ENCODE measurements at places on chromosomes 7 and 10.

GRCh38 chr10:72277340-72277995 is 3.7 kb downstream of the DDIT4 start:
- DNase-seq: no peak

DNA sequence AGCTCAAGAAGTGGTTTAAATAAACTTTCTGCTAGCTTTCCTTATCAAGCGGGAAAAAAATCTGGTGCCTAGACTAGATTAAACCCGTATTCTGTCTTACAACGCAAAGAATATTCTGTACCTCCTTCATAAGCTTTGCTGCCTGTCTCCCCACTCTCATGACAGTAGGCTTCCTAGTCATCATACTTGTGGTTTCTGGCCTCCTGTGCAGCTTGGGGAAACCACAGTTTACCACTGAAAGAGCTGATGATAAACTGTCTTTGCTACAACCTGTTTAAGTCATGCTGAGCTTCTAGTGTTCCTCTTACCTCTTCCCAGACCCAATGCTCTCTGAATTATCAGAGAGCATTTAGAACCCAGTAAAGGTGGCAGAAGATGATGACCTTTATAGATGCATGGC is 55.0 kb downstream of the PODXL start:
- DNase-seq: no peak

DNA sequence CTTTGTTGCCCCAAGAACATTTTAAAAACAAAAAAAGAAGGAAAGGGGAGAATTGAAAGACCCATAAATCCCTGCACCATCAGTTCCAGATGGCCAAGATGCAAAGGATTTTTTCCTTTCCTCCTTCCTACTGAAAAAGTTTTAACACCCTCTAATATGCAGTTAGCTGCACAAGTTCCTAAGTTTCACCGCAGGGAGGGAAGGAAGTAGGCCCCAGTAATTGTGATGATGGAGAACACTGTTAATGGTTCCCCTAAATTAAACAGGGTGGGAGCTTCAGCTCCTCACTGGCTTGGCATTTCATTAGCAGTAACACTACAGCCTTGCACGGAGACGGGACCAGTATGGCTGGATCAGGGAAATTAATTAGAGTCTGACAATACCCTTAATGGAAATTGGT is 63.7 kb upstream of the PPIF start:
- DNase-seq: no peak

DNA sequence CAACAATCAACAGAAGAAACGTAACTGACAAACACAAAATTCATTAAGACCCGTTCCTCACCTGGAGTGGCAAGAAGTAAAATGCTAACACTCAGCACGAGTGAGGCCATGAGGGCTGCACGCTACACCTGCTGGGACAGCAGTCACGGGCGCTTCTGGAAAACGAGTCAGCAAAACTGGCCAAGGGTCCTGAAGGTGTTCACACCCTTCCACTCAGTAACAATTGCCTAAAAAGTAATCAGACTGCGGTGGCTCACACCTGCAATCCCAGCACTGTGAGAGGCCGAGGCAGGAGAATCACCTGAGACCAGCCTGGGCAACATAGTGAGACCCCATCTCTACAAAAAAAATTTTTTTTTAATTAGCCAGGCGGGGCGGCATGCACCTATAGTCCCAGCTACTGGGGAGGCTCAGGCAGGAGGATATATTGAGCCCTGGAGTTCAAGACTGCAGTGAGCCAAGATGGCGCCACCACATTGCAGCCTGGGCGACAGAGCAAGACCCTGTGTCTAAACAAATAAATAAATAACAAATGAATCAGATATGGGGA is 199.1 kb downstream of the MAD1L1 start:
- no peak for DNase-seq

DNA sequence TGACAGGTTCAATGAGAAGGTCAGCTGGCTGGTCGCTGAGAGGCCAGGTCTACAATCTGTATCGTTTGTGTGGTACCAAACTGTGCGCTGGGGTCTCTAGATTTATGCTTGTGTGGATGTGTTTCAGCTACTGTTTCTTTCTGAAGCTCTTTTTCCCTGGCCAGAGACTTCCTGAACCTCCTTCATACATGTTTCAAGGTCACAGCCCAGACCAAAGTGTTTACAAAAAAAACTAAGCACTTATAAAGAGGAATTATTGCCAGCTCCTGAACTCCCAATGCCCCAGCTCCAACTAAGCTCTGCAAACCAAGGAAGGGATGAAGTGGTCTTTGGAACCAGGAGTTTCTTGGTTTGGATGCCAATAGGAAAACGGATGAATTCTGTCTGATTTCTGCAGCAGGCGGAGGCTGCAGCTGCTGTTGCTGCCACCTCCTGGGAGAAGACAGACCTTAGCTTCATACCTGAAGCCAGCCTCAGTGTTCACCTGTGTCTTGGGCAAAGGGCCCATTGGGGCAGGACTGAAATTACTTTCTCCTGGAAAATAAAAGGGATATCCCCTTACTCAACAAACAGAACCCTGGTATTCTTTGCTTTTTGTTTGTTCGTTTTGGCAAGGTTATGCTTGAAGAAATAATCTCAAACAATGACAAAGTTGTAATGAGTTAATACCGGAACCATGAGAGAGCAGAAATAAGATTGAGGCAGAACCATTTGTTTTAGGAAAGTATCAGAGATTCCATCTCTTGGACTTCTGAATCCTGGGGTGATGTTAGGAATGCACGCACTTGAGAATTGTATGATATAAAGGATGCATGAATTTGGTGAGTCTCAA is 24.6 kb upstream of the MKLN1 start:
- DNase-seq: no peak

GRCh38 chr10:49600781-49601400 is 9.2 kb upstream of the SLC18A3 start:
- DNase-seq: no peak

DNA sequence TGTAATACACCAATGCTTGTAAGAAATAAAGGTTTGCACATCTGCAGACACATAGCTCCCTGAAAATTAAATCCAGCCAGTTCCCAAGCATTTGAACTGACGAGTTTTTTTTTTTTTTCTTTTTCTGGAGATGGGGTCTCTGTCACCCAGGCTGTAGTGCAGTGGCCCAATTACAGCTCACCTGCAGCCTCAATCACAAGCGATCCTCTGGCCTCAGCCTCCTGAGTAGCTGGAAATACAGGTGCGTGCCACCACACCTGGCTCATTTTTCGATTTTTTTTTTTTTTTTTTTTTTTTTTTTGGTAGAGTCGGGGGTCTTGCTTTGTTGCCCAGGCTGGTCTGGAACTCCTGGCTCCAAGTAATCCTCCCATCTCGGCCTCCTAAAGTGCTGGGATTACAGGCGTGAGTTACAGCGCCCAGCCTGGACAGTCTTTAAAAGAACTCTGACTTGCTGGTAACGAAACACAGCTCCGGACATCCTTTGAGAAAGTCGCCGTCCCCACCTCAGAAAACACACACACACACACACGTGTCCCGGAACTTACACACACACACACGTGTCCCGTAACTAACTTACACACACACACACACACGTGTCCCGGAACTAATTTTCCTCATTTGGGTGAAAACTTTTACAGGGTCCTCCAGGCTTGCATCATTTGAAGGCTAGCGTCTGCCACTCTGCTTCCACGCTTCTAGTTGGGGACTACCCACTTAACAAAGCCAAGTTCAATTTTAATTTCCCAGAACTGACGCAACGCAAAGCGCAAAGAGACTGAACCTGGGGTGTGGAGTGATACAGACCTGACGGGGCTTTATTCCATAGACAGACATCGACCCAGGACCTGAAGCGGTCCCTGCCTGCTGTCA is 18.6 kb downstream of the OCM2 start:
- no peak for DNase-seq

DNA sequence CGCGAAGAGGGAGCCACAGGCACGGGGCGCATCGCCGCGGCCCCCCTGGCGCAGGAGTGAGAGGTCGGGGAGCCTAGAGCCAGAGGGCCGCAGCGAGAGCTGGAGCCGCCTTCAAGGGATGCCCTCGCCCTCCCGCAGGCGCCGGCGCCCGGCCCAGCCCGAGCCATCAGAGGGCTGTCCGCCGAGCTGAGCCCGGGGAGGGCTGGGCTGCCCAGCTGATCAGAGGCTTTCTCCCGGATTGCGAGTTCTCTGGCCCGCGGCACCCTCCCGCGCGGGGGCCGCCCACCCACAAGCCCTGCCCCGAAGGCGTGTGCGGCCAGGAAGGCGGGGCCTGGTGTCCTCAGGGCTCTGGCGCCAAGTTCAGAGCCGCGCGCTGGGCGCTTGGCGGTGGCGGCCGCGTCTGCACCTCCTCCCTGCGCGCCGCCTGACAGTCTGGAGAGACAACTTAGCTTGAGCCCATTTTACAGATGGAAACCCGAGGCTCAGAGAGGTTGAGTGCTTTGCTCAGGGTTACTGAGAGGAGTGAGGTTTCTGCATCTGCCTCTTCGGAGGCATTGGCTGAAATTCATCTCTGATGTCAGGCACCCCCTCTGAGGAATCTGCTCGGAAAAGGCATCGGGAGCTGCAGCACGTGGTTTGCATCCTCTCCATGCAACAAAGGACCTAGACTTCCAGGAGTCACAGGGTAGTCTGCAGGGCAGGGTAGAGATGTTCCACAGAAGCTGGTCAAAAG is 3.8 kb upstream of the ANTXRL start:
- peak; percentile 78 for DNase-seq

DNA sequence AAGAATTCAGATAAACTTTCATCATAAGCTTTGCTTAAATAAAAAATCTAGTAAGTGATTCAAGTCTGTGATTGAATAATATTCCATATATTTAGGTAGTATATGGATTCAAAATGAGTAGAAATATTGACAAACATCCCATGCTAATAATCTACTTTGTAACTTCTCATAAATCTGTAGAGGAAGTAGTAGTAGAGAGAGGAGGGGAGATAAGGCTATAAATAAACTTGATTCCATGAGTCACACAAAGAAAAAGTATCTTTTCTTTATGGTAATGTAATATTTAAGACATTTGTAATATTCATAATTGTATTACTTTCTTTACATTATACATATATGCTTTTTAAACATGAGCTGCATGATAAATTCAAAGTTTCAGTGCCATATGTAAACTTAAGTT is 25.6 kb upstream of the CD36 start:
- no peak for DNase-seq

DNA sequence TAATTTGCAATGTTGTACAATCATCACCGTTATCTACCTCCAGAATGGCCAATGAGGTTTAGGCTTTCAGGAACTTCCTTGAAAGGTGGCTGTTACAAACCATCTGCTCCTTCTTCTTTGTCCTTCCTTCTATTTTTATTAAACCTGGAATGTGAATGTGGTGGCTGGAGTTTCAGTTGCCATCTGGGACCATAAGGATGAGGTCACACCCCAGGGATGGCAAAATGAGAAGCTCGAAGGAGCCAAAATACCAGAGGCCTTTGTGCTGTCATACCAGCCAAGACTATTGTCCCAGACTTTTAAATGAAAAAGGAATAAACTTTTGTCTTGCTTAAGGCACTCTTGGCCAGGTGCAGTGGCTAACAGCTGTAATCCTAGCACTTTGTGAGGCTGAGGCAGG is 30.9 kb upstream of the LMTK2 start:
- DNase-seq: no peak

DNA sequence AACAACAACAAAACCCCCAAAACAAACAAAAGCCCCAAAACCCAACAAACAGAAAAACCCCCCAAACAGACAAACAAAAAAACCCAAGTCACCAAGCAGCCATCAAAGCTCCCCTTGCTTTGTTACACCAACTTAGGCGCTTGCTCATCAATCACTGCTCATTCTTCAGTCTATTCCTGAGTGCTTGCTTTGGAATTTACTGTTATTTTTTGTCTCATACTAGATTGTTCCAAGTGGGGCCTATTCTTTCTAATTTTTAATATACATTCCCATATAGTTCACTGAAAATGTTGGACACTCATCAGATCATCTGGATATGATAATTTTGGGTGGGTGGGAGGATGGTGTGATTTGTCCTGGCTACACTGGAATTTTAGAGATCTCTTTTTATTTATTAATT is 126.0 kb upstream of the JCAD start:
- DNase-seq: no peak

DNA sequence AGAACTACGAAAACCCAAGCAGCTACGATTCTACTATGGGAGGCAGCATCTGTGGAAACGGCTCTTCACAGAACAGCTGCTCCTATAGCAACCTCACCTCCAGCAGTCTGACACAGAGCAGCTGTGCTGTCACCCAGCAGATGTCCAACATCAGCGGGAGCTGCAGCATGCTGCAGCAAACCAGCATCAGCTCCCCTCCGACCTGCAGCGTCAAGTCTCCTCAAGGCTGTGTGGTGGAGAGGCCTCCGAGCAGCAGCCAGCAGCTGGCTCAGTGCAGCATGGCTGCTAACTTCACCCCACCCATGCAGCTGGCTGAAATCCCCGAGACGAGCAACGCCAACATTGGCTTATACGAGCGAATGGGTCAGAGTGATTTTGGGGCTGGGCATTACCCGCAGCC is 81.6 kb upstream of the SAMD8 start:
- DNase-seq: peak; percentile 64

- DNase-seq: no peak
Measured at GRCh38 chr10:127267442-127267841, 71.1 kb upstream of the INSYN2A start.

DNA sequence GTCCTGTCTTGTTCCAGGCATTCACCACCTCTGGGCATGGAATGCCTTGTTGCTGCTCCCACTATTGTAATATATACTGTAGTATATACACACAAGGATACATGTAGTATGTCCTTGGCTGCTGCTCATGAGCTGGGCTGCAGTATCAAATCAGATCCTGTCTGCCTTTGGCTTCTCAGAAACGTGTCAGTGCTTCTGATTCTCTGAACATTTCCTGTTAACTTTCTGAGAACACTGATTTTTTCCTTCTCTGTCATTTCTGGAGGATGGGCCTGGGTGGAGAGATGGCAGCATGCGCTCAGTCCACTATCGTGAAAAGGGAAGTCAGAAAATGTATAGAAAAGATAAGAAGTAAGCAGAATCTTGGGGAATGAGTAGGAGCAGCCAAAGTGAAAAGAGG is 12.2 kb downstream of the SFTPA2 start:
- no peak for DNase-seq

DNA sequence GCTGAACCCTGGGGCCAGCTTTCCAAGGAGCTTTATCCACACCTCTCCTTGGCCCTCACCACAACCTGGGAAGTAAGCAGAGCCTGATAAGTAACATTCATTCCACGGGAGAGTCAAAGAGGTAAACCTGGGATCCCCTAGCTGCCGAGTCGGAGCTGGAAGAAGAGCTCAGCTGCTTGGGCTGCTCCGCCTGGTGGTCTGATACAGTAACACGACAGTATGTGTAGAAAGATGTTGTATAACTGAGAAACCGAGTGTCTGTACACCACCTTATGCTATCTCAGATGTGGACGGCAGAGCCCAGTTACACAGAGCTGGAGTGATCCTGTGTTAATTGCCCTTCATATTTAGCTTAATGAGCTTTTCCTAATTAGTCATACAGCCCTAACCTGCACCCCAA is 151.3 kb upstream of the KMT2E start:
- DNase-seq: no peak

DNA sequence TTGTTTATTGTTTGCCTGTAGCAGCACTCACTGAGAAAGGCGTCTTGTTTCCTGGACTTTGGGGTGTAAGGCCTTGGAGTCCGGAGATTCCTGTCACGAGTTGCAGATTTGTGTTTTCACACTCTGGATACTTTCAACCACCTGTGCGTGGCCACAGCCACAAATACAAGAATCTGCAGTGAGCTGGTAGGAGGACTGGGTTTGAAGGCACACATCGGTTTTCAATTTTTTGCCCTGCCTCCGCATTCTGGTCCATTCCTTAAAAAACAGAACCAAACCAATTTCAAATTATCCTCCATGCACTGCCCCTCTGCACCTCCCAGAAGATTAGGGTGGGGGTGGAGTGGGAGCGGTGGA is 619 bp downstream of the EXOC4 start:
- no peak for DNase-seq

- DNase-seq: no peak
Measured at GRCh38 chr7:102988631-102989560, 76.1 kb downstream of the LRRC17 start.

Measured in right forelimb (tissue), 1 donor.